ENCODE measurements at places on chromosomes 3 and 15.

DNA sequence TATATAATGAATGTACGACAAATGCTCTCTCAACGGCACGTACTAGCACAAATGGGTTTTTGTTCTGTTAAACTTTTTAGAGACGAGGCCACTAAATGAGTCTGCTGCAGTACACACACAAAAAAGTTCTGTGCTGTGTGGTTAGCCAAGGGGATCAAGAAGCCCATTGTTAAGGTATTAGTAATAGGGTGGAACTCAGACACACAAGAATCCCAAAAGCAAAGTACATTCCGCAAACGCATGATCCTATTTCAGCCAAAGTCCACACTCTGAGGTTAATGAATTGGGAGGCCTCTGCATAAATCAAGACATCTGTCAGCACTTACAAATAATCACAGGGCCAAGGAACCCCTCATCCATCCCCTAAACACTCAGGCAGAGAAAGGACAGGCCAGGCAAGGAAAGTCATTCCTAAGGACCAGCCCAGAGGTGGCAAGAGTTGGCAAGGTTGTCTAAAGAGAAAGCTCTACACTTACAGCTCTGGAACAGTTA is 12.1 kb downstream of the OSBPL10 start:
- no peak for DNase-seq

DNA sequence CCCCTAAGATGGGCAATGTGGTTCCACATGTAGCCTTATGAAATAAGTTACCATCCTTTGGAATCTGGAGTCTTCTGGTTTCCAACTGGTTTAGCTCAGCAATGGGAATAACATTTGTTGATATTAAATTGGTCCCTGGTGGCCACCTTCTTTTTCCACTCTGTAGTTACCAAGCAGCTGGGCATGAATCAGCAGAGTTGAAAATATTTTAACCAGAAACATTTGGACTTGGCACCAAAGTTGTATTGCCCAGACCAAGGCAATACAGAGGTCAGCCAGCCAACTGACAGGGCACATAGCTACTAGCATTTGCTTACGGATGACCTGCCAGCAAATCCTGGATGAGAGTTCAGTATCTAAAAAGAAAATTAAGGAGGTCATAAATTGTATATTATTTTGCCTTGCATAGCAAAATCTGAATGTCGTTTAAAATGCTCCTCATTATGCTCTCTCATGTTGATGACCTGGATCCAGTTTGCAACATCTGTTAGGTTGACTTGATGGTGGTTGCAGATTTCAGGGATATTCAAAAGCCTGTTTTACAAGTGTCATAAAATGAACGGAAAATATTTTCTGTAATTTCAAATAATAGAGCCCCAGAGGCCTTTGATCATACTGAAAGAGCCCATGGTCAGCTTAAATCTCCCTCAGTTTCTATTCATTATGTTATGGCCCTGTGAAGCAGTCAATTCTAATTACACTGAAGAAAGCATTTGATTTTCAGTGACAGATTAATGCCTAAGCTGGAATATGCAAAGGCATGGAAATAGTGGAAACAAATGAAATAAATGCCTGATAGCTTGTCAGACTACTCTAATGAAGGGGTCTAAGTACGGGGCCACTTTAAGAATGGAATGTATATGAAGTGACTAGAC is 54.6 kb downstream of the PPM1L start:
- DNase-seq = no peak

DNA sequence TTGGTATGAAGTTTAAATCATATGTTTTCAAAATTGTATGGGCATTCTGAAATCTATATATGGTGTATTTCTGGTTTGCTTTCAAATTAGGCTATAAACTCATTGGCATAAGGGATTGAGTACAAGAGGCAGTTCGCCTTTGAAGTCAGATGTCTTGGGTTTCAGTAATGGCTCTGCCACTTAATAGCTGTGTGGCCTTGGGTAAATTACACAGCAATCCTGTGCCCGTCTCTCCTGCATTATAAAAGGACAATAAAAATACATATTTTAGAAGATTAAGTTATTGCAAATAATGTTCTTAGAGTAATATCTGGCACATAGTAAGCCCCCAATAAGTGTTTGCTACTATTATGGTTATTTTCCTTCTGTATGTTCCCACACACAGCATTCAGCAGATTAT is 20.4 kb upstream of the STRIT1 start:
- no peak for DNase-seq

- no peak for DNase-seq
Observed at GRCh38 chr15:69232765-69233164, 65.9 kb upstream of the PAQR5 start.

DNA sequence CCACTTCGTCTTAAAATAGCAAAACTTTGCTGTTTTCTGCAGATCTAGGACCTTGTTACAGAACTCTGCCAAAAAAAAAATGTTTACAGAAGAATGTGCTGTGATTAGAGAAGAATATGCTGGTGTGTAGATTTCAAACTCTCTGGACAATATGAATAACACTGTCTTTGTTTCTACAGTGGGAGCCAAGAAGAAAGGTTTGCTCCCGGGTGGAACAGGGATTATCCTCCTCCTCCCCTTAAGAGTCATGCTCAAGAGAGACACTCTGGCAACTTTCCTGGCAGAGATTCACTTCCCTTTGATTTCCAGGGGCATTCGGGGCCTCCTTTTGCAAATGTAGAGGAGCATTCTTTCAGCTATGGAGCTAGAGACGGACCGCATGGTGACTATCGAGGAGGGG is 27.3 kb downstream of the RBM6 start:
- peak; percentile 10 for DNase-seq

DNA sequence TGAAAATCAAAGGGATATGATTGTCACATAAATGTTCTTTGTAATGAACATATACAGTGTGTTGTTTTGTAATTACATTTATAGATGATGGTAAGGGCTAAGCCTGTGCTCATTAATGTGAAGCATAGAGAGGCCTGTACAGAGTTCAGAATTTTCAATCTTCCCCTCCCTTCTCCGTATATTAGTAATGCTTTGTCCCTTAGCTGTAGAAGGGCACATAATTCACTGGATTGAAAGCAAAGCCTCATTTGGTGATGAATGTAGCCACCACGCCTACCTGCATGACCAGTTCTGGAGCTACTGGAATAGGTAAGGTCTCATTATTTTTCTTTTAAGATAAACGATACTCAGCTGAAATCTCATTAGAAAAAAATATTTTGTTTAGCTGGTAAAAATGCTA is 130.2 kb downstream of the CDIN1 start:
- no peak for DNase-seq

DNA sequence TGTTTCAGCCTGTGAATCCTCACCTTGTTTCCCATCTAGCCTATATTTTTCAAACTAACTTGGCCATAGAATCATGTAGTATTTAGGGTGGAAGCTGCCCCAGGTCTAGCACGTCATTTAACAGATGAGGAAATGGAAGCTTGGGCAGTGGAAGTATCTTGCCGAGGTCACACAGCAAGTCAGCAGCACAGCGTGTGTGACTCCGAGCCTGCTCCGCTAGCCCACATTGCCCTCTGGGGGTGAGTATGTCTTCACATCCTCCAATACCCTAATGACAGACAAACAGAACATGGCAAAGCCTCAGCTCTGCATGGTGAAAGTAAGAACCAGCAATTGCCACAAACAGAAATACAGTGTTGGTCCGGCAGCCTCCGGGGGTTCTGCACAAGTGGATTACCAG is 2.2 kb upstream of the CCR5 start:
- DNase-seq = peak; percentile 52

GRCh38 chr15:51086409-51086808 is 8.3 kb downstream of the TNFAIP8L3 start:
- no peak for DNase-seq

GRCh38 chr15:93658026-93658816 is 569.2 kb upstream of the RGMA start:
- DNase-seq = no peak

DNA sequence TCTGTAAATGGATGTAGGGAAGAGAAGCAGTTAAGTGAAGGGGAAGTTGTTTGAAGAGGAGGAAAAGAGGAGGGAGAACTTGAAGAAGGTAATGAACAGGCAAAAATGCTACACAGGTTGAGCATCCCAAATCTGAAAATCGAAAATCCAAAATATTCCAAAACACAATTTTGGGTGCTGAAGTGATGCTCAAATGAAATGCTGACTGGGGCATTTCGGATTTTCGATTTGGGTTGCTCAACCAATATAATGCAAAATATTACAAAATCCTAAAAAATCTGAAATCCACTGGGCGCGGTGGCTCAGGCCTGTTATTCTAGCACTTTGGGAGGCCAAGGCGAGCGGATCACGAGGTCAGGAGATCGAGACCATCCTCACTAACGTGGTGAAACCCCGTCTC is 61.9 kb upstream of the CDAN1 start:
- DNase-seq = no peak

DNA sequence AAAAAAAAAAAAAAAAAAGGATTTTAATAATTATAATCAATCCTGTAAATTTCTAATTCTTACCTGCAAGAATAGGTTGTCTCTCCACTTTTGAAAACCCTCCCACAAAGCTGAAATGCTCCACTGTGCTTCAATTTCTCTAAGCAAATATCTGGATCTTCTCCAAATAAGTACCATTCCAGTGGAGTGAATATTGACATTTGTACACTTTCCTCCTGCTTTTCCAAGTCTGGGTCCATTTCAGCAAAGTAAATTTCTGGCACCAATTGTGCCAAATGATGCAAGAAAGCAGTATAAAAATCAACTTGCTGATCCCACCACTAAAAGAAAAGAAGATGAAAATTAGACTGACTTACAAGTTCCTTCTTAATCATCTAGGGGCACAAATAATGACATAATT is 19.9 kb downstream of the UBR1 start:
- DNase-seq = no peak

GRCh38 chr3:187777331-187777941 is 32.2 kb upstream of the BCL6 start:
- DNase-seq = no peak

GRCh38 chr15:38216763-38217162 is 35.9 kb upstream of the SPRED1 start:
- no peak for DNase-seq

- DNase-seq = no peak
Observed at GRCh38 chr15:69313432-69314000, 14.8 kb downstream of the PAQR5 start.

DNA sequence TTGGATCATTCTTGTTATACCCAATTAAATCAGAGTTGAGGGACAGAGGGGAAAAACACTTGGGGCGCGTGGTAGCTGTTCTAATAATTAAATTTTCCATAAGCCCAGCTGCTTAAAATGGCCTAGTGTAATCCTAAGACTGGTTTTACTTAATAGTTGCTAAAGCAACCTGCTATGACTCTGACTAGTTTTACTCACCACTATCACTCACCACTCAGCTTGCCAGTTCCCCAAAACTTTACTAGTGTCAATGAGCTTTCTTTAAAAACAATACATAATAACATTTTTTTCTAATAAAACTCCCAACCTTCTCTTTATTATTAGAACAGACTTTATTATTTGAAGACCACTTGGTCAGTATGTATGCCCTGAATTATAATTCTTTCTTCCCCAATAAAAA is 49.6 kb downstream of the ECT2 start:
- no peak for DNase-seq

DNA sequence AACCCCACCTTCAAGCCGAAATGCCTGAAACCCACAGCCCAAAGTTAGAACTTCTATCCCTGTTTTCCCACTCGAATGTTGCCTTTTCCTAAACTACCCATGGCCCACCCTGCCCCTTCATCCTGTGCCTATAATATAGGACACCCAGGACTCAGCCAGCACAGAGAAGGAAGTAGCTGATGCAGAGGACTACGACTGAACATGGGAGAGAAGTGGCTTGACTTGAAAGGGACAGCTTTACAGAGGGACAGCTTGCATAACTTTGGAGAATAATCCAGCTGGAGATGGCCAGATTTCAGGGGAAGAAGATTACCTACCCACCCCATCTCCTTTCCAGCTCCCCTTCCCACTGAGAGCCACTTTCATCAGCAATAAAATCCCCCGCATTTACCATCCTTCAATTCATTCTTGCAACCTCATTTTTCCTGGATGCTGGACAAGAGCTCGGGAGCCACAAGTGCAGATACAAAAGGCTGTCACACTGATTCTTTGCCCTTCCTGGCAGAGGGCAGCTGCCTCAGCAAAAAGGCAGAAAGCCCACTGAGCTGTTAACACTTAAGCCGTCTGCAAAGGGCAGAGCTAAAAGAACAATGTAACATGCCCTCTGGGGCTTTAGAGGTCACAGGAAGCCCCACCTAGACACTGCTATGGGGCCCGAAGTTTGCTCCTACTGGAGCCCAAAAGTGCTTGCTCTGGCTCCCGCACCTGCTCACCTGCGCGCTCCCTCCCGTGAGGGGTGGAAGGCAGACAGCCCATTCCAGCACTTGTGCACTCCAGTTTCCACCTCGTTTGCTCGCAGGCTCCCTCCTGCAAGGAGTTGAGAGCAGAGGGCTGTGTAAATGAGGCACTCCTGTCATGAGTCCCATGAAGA is 224.0 kb downstream of the TBC1D5 start:
- DNase-seq = no peak

DNA sequence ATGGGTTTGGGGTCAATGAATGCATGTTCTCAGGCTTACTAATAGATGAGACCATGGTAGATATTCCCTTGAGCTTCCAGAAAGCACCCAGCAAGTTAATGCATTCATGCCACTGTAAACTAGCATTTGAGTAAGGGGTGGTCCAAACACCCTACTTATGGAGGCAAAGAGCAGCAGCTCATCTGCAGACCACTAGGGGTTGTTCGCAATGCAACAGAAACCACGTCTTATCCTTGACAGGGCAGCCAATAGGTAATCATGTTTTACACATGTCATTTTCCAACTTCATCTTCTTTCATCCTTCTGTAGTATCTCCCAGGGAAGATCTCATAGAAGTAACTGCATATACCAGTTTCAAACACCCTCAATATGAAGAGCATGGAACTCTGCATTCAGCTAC is 330.2 kb downstream of the RORA start:
- no peak for DNase-seq

- DNase-seq = no peak
Observed at GRCh38 chr15:62901909-62902546, 140.5 kb upstream of the TPM1 start.

DNA sequence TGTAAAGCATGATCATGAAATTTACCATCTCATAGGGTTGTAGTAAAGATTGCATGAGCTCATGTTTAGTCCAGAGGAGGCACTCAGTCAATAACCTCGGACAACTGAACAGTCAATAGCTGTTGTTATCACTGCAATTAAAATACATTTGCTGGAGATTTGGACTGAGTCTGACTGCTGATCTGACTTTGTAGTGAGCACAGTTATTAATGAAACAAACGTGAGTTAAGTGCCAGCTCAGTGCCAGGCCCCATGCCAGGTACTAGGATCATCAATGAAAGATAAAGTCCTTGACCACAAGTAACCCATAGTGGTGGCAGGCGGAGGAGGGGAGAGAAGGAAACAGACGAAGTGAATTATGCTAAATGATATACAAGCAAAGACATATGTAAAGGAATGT is 43.7 kb upstream of the PRICKLE2 start:
- no peak for DNase-seq

GRCh38 chr3:187639927-187640568 is 30.1 kb downstream of the SST start:
- DNase-seq = no peak

DNA sequence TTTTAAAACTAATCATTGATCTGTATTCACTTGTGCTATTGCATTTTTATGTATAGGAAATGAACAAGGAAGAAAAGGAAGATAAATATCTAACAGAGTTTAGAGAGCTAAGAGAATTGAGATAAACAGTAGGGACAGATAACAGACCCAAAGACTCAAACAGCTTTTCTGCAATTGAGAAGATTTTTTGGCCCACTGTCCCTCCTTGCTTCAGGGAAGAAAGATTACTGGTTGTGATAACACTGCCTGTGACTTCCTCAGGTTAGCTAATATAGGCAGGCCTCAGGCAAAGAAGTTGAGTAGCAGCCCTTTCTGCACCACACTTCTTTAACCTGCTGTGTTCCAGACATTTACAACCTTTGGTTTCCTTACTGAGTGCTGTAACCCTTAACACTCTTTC is 2.7 kb upstream of the COX17 start:
- DNase-seq = no peak
